ENCODE measurements at places on chromosomes 6 and 20.

GRCh38 chr6:34961082-34961481, 72.0 kb downstream of the ANKS1A start:
- no peak for DNase-seq

GRCh38 chr20:14589383-14589782, 252.0 kb upstream of the FLRT3 start:
- no peak for DNase-seq

DNA sequence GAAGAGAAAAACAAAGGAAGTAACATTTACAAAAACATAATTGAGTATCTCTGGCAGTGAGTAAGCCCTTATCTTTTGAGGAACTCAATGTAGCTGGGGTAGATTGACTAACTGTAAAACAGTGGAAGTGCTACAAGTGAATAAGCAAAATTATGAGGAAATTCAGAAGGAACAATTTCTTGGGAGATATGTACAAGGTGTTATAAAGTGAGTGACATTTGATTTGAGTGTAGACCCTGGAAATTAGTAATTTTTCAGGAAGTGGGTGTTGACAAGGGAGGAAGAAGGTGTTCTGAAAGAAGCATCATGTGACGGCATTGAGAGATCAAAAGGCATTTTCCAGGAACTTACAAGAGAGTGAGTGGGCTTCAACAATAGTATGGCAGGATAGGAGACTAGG, 22.2 kb downstream of the XRN2 start:
- peak; percentile 7 for DNase-seq

DNA sequence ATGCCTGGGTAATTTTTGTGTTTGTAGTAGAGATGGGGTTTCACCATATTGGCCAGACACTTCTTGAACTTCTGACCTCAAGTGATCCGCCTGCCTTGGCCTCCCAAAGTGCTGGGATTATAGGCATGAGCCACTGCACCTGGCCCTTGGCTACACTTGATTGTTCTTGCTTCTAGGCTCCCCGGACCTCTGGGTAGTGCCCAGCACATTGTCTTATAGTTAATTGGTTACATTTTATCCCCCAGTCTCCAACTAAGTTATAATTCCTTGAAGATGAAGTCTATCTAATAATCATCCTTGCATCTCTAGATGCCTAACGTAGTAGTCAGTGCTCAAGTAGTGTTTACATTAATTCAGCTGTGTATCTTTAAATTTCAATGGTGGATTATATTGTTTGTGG, 11.8 kb downstream of the SMPDL3A start:
- no peak for DNase-seq

DNA sequence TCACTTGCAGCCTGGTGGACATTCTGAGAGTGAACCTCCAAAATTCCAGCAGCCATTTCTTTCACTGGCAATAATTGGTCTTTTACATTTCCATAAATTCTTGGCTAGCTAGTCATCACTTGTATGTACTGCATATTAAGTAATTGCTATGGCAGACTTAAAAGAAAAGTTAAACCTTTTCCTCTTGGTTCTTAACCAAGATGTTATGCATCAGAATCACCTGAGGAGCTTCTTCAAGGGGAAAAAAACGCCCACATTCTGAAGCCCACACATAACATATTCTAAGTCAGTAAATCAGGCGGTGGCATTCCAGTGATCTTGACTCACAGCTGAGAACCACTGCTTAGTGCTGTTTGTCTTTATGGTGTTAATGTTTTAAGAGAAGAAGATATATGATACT, 37.0 kb downstream of the CDC40 start:
- no peak for DNase-seq

- no peak for DNase-seq
Measured at GRCh38 chr6:137430954-137431353, 63.2 kb downstream of the OLIG3 start.

GRCh38 chr6:148866657-148867268, 119.9 kb downstream of the UST start:
- DNase-seq, result no peak

DNA sequence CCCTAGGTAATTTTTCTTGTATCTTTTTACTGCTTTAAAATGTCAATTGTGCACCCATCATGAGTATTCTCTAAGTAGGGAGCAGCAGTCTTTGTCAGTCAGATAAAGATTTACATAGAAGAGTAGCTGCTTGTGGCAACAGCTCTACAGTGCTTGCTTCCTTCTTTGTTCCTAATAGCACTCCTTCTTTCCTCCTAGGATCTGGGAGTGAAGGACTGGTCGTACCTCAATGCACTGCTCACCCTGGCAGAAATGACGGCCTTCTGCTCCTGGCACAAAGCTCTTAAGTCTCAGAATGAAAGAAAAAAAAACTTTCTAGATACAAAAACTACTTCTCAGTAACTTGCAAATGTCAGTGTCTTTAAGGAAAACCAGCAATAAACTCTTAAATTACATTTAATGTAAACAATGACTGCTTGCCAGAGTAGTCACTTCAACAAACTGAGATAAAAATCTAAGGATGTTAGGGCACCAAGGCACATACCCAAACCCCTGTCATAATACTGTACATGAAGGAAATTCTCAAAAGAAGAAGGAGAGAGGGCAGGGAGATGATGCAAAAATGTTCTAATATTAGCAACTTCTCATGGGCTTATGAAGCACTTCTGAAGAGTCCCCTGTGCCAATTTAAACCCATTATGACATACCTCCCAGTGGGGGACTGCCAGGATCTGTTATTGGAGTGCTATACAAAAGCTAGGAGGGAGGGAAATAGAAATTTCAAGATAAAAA, 34.0 kb downstream of the NCOA6 start:
- no peak for DNase-seq

- DNase-seq, result no peak
Measured at GRCh38 chr6:132259070-132259469, 142.2 kb downstream of the MOXD1 start.

All from CD4-positive, alpha-beta T cell treated with Interleukin-2 at 100 ng/mL for 4 hours (primary cell).